ENCODE measurements at places on chromosomes 13 and 19. TPM values are rescaled to one million over a fixed set of nuclear protein-coding genes. Genes with fewer than 3 reads are reported as not detected.

GRCh38 chr13:112887151-112887550 is 81.9 kb upstream of the MCF2L start:
- H3K4me1 ChIP-seq = no peaks in the 10 kb centered on the region
- no peak for DNase-seq
- peaks cover 2% of the 10 kb centered on the region for H3K27me3 ChIP-seq
- no peak overlapping the region for H3K27ac ChIP-seq

GRCh38 chr13:28684257-28684656 is 25.3 kb downstream of the POMP start:
- no peaks in the 10 kb centered on the region for H3K36me3 ChIP-seq
- DNase-seq = no peak
- no peak overlapping the region for H3K27ac ChIP-seq
- no peaks in the 10 kb centered on the region for H3K4me1 ChIP-seq
- H3K4me3 ChIP-seq = no peak overlapping the region
- no peaks in the 10 kb centered on the region for H3K27me3 ChIP-seq

DNA sequence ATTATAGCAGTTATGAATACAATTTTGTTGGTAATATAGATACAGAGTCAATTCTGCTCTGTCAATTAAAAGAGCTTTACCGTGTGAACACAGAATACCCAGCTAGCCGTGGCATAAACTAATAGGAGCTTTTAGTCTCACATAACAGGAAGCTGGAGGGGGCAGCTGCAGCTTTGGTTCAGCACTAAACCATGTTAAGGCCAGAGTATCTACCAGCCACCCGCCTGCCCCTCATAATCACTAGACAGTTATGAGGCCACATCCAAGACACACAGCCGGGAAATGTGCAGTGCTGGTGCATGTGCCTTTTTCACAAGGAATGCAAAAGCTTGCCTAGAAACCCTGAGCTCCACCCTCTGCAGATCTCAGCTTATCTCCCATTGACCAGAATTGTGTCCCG is 62.3 kb downstream of the SGCG start:
- H3K4me1 ChIP-seq = no peaks in the 10 kb centered on the region
- no peak overlapping the region for H3K4me3 ChIP-seq
- no peaks in the 10 kb centered on the region for H3K36me3 ChIP-seq
- no peak overlapping the region for H3K27ac ChIP-seq
- H3K27me3 ChIP-seq = peaks cover 3% of the 10 kb centered on the region

- H3K27me3 ChIP-seq = peaks cover 11% of the 10 kb centered on the region
- no peak overlapping the region for H3K4me3 ChIP-seq
- H3K4me1 ChIP-seq = no peaks in the 10 kb centered on the region
- no peak for DNase-seq
- H3K27ac ChIP-seq = no peak overlapping the region
Observed at GRCh38 chr19:10523135-10523636, 5.9 kb upstream of the S1PR5 start.

Gene CGB2
- not detected for total RNA-seq

Gene CYP4F2
- total RNA-seq = not detected

DNA sequence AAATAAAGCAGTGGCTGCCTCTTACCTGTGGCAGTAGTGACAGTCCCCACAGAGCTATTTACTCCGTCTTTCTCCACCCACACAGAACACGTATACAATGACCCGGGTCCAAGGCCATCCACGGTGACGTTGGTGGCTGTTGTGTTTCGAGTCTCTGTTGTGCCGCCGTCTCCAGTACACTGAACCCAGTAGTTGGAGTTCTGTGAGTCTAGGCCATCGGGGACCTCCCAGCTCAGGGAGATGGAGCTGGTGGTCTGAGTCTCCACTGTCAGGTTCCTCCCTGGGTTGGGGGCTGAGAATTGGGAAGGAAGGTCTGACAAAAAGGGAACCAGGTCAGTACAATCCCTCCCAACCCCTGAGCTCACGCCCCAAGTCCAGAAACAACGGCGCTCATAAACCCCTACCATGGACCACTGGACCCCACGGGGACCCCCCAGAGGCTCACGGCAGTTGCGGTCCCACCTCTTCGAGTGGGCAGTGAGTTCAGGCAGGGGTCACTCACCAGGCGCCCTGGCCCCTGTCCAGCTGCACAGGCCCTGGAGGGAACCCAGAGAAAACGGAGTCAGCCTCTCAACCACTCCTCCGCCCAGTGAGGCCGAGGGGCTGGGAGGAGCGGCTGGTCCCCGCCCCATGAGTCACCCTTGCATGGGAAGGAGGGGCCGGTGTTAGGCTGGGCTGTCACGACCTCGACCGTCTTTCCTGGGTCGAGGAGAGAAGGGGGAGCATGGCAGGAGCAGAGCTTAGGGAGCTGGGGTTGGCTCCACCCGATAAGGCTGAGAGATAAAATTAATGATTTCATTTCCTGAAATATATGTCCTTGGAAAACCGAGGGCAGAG is 2.4 kb downstream of the PTPRH start:
- peak overlapping the region; percentile 46 for H3K4me3 ChIP-seq
- peak; percentile 90 for DNase-seq
- H3K36me3 ChIP-seq = no peaks in the 10 kb centered on the region

- H3K27me3 ChIP-seq = no peaks in the 10 kb centered on the region
- no peak for DNase-seq
- no peaks in the 10 kb centered on the region for H3K36me3 ChIP-seq
- H3K27ac ChIP-seq = no peak overlapping the region
- no peak overlapping the region for H3K4me3 ChIP-seq
Observed at GRCh38 chr19:54023191-54023590, 31.8 kb downstream of the CACNG6 start.

Gene CAPN12
- total RNA-seq = 0.50 TPM

DNA sequence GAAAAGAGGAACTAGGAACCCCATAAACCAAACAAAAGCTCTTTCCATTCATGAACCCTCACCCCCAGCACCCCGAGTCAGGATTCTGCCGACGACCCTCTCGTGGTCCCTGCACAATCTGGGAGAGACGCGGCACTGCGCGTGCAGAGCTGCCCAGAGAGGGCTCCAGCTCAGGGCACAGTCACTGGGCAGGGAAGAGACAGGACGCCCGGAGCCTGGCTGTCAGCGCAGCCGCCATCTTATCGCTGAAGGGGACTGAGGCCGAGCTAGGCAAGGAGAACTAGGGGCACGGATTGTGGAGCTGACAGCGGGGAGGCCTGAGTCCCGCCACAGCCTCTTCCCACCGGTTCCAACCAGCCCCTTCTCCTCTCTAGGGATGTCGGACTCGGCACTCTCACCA is 349 bp downstream of the ZNF98 start:
- no peak overlapping the region for H3K4me3 ChIP-seq
- H3K27me3 ChIP-seq = no peaks in the 10 kb centered on the region
- H3K27ac ChIP-seq = no peak overlapping the region
- no peaks in the 10 kb centered on the region for H3K36me3 ChIP-seq

Gene EXOC3L2
- not detected for total RNA-seq

DNA sequence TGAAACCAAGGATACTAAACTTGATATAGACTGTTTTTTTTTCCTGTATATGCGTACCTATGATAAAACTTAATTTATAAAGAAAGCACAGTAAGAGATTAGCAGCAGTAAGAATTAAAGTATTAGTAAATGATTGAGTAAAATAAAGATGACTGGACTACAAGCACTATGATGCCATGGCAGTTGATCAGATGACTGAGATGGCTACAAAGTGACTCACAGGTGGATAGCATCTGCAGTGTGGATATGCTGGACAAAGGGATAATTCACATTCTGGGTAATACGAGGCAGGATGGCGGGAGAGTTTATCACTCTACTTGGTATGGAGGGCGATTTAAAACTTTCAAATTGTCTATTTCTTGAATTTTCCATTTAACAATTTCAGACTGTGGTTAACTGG is 11.8 kb downstream of the HTR2A start:
- H3K27me3 ChIP-seq = no peaks in the 10 kb centered on the region
- no peaks in the 10 kb centered on the region for H3K36me3 ChIP-seq
- H3K4me1 ChIP-seq = no peaks in the 10 kb centered on the region

- H3K4me1 ChIP-seq = peaks cover 3% of the 10 kb centered on the region
- H3K27ac ChIP-seq = no peak overlapping the region
- H3K4me3 ChIP-seq = no peak overlapping the region
- no peaks in the 10 kb centered on the region for H3K36me3 ChIP-seq
Observed at GRCh38 chr13:100887729-100888151, 213.1 kb upstream of the TMTC4 start.

DNA sequence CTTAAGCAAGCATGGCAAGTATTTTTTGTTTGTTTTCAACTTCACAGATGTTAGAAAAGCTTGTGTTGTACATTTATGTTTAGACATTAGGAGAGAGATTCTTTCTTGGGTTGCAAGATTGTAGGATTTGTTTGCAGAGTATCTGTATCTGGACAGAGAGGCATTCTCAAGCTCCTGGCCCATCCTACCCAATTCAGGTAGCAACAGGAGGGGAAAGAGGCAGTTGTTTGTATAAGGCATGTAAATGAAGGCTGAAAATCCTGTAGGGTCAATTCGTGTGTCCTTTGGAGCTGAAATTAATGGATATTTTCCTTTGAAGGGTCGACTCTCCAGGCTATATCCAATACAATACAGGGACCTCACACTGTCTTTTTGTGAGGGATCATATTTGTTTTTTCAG is 147.3 kb downstream of the KCNRG start:
- no peak for DNase-seq
- no peak overlapping the region for H3K27ac ChIP-seq
- H3K36me3 ChIP-seq = no peaks in the 10 kb centered on the region
- H3K27me3 ChIP-seq = no peaks in the 10 kb centered on the region
- H3K4me3 ChIP-seq = no peak overlapping the region

DNA sequence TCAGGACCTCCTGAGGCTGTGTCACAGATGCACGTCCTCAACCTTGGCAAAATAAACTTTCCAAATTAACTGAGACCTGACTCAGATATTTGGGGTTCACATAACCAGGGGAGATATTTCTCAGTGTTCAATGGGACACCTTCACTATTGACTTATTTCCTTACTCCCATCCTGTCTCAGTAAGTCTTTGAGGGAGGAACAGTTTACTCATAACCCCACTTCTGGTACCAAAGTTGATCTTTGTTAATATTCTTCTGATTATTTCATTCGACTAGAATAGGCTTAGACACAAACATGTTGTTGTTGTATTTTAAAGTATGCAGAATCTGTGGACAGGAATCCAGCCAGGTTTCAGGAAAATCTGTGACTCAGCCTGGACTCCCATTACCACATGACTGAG is 34.6 kb upstream of the CHST8 start:
- H3K4me3 ChIP-seq = no peak overlapping the region
- no peak overlapping the region for H3K27ac ChIP-seq
- no peaks in the 10 kb centered on the region for H3K27me3 ChIP-seq

- H3K36me3 ChIP-seq = no peaks in the 10 kb centered on the region
- H3K27ac ChIP-seq = no peak overlapping the region
- H3K4me1 ChIP-seq = no peaks in the 10 kb centered on the region
- no peaks in the 10 kb centered on the region for H3K27me3 ChIP-seq
Observed at GRCh38 chr13:113742000-113742441, 17.0 kb upstream of the TMEM255B start.

- peaks cover 3% of the 10 kb centered on the region for H3K4me1 ChIP-seq
- peak overlapping the region; percentile 34 for H3K27ac ChIP-seq
- H3K27me3 ChIP-seq = no peaks in the 10 kb centered on the region
- H3K36me3 ChIP-seq = no peaks in the 10 kb centered on the region
- DNase-seq = no peak
- no peak overlapping the region for H3K4me3 ChIP-seq
Observed at GRCh38 chr13:77896977-77897376, 21.7 kb downstream of the EDNRB start.

Gene ABCC4
- total RNA-seq = 98.8 TPM

GRCh38 chr13:93811071-93811737 is 584.6 kb downstream of the GPC6 start:
- H3K27me3 ChIP-seq = no peaks in the 10 kb centered on the region
- no peaks in the 10 kb centered on the region for H3K36me3 ChIP-seq
- H3K4me3 ChIP-seq = no peak overlapping the region
- DNase-seq = no peak

DNA sequence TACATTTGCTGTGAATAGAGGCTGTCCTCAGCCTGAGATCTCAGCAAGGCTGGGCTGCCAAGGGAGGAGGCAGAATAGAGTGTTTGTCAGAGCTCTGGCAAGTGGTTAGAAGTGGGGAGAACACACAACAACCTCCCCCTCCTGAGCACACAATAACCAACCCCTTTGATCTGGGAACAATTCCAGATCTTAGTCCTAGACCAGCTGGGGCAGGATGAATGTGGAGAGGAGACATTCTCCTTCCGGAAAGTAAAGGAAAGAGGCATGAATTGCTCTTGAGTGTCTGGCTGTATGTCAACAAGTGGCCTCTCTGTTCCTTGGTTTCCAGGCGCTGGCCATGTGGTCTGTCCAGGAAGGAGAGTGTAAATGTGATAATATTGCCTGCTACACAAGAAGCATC is 114.9 kb upstream of the TMTC4 start:
- no peak overlapping the region for H3K27ac ChIP-seq
- H3K36me3 ChIP-seq = no peaks in the 10 kb centered on the region
- DNase-seq = no peak
- no peaks in the 10 kb centered on the region for H3K27me3 ChIP-seq
- H3K4me3 ChIP-seq = no peak overlapping the region
- no peaks in the 10 kb centered on the region for H3K4me1 ChIP-seq

- H3K4me3 ChIP-seq = no peak overlapping the region
- no peak for DNase-seq
- no peaks in the 10 kb centered on the region for H3K36me3 ChIP-seq
- no peak overlapping the region for H3K27ac ChIP-seq
Observed at GRCh38 chr13:43802511-43802910, 15.7 kb upstream of the ENOX1 start.

- no peak overlapping the region for H3K4me3 ChIP-seq
- no peaks in the 10 kb centered on the region for H3K36me3 ChIP-seq
- no peak overlapping the region for H3K27ac ChIP-seq
- H3K27me3 ChIP-seq = no peaks in the 10 kb centered on the region
- peak; percentile 15 for DNase-seq
Observed at GRCh38 chr19:27776020-27776419, 1436.9 kb downstream of the UQCRFS1 start.

GRCh38 chr19:40200341-40201099 is 9.3 kb downstream of the MAP3K10 start:
- no peaks in the 10 kb centered on the region for H3K4me1 ChIP-seq
- H3K36me3 ChIP-seq = no peaks in the 10 kb centered on the region
- no peaks in the 10 kb centered on the region for H3K27me3 ChIP-seq
- no peak for DNase-seq
- no peak overlapping the region for H3K27ac ChIP-seq
- H3K4me3 ChIP-seq = no peak overlapping the region

Gene SPRYD7
- 3.6 TPM for total RNA-seq

DNA sequence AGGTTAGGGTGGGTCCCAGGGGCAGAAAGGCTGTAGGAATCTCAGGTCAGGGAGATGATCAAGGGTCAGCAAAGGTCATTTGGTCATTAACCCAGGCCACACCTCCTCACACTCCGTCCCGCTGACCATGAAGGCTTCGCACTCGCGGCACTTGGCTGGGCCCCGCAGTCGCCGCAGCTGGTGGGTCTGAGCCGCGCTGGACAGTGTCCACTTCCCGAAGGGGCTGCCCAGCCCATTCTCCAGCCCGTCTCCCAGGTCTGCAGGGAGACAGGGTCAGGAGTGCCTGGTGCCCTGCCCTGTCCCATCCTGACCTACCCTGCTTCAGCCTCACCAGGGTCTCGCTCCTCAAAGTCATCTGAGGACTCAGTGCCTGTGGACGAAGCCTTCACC is 7.3 kb upstream of the LPAR2 start:
- H3K27ac ChIP-seq = no peak overlapping the region
- no peak for DNase-seq
- no peaks in the 10 kb centered on the region for H3K27me3 ChIP-seq
- H3K4me3 ChIP-seq = no peak overlapping the region

- no peak for DNase-seq
- H3K27ac ChIP-seq = no peak overlapping the region
- no peaks in the 10 kb centered on the region for H3K4me1 ChIP-seq
- H3K4me3 ChIP-seq = no peak overlapping the region
- no peaks in the 10 kb centered on the region for H3K36me3 ChIP-seq
Observed at GRCh38 chr19:29372461-29372860, 153.3 kb upstream of the VSTM2B start.

Gene LGALS14
- total RNA-seq = not detected

Data from fibroblast of lung (primary cell).